A673 (cell line): ENCODE measurements at places on chromosomes 7 and 10. TPM values are rescaled to one million over a fixed set of nuclear protein-coding genes. Genes with fewer than 3 reads are reported as not detected.

Gene POT1
- total RNA-seq, result 22.7 and 24.7 TPM in 2 replicates

Gene DPYSL4
- 13.1 and 18.2 TPM in 2 replicates for total RNA-seq

Gene NHLRC2
- total RNA-seq, result 49.7 and 61.9 TPM in 2 replicates

GRCh38 chr7:39384386-39384785 lies 181.8 kb upstream of the YAE1 start:
- DNase-seq, result no peak
- no peaks in the 10 kb centered on the region for H3K4me1 ChIP-seq
- H3K27ac ChIP-seq, result no peak overlapping the region
- H3K27me3 ChIP-seq, result peaks cover 24% of the 10 kb centered on the region

DNA sequence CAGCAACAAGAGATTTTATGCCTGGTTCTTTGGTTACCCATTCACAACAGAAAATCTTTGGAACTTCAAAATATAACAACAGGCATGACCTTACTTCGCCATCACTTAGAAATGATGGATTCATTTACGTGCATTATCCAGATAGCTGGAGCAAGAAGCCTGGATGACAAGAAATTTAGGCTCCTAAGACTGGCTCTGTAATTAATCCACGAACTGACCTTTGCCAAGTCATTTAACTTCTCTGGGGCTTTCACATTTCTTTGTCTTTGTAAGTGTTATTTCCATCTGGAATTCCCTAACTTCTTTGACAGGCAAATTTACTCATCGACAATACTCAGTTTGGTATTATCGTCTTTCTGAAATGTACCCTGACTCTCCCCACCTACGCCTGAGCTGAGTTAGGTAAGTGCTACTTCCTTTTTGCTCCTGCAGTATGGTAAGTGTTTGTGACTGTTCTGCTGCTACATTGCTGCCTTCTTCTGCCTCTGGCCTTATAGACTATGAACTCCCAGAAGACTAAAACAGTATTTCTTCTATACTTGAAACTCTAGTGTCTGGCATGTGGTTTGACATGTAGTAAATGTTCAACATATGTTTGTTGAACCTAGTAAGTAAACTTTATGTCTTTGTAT lies 5.5 kb upstream of the MDFIC start:
- no peaks in the 10 kb centered on the region for H3K27me3 ChIP-seq
- H3K4me1 ChIP-seq, result no peaks in the 10 kb centered on the region
- DNase-seq, result no peak
- H3K27ac ChIP-seq, result no peak overlapping the region
- no peaks in the 10 kb centered on the region for H3K36me3 ChIP-seq
- H3K4me3 ChIP-seq, result no peak overlapping the region

- H3K4me1 ChIP-seq, result no peaks in the 10 kb centered on the region
- no peaks in the 10 kb centered on the region for H3K36me3 ChIP-seq
- H3K27me3 ChIP-seq, result peaks cover 14% of the 10 kb centered on the region
- no peak overlapping the region for H3K27ac ChIP-seq
These were observed 166.4 kb downstream of the DNAJB6 start for GRCh38 chr7:157503229-157503628.

DNA sequence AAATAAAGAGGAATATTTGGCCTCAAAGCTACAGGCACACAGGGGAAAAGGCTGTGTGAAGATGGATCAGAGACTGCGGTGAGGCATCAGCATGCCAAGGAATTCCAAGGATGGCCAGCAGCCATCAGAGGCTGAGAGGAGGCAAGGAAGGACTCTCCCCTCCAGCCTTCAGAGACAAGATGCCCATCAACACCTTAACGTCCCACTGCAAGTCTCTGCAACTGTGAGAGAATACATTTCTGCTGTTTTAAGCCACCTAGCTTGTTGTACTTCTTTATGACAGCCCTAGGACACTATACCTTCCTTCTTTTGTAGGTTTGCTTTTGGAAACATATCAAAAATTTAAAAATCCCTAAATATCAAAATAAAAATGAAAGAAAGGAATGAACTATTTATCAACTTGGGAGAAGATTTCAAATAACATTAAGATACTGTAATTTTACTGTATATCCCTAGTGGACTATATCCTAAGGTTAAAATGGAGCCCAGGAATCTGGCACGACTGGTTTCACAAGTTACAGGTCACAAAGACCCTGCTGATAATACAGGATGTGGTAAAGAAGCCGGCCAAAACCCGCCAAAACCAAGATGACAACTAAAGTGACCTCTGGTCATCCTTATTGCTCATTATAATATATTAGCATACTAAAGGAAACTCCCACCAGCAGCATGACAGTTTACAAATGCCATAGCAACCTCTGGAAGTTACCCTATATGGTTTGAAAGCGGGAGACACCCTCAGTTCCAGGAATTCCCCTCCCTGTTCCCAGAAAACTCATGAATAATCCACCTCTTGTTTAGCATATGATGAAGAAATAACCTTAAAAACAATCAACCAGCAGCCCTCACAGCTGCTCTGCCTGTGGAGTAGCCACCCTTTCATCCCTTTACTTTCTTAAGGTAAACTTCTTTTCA lies 185.2 kb downstream of the AVL9 start:
- peaks cover 7% of the 10 kb centered on the region for H3K4me1 ChIP-seq
- no peak for DNase-seq
- no peaks in the 10 kb centered on the region for H3K36me3 ChIP-seq
- no peak overlapping the region for H3K4me3 ChIP-seq
- H3K27ac ChIP-seq, result no peak overlapping the region

GRCh38 chr10:92356041-92356440 lies 65.1 kb downstream of the MARCHF5 start:
- no peaks in the 10 kb centered on the region for H3K4me1 ChIP-seq
- no peak overlapping the region for H3K27ac ChIP-seq
- no peaks in the 10 kb centered on the region for H3K27me3 ChIP-seq
- DNase-seq, result no peak
- H3K4me3 ChIP-seq, result no peak overlapping the region

GRCh38 chr7:103446049-103446520 lies at the start of gene SLC26A5:
TSS of gene SLC26A5 (minus strand) at chr7:103446207. CDS start at chr7:103421514, 24,693 bp downstream.
- no peak within 1 kb of the TSS for H3K4me3 ChIP-seq
- peaks cover 72% of the 10 kb centered on the region for H3K27me3 ChIP-seq
- DNase-seq, result no peak

- H3K36me3 ChIP-seq, result no peaks in the 10 kb centered on the region
- DNase-seq, result no peak
- no peaks in the 10 kb centered on the region for H3K27me3 ChIP-seq
- H3K4me1 ChIP-seq, result no peaks in the 10 kb centered on the region
- no peak overlapping the region for H3K27ac ChIP-seq
These were observed 101.8 kb downstream of the PTPRE start for GRCh38 chr10:128008521-128009250.

GRCh38 chr10:18822156-18822555 lies 162.9 kb downstream of the ARL5B start:
- peak; percentile 40 for DNase-seq
- H3K4me3 ChIP-seq, result no peak overlapping the region
- no peak overlapping the region for H3K27ac ChIP-seq
- H3K4me1 ChIP-seq, result no peaks in the 10 kb centered on the region
- H3K27me3 ChIP-seq, result no peaks in the 10 kb centered on the region

GRCh38 chr7:2796358-2797352 lies 47.5 kb downstream of the GNA12 start:
- H3K36me3 ChIP-seq, result peaks cover 22% of the 10 kb centered on the region
- H3K4me3 ChIP-seq, result no peak overlapping the region
- no peak overlapping the region for H3K27ac ChIP-seq
- no peaks in the 10 kb centered on the region for H3K27me3 ChIP-seq
- no peak for DNase-seq

DNA sequence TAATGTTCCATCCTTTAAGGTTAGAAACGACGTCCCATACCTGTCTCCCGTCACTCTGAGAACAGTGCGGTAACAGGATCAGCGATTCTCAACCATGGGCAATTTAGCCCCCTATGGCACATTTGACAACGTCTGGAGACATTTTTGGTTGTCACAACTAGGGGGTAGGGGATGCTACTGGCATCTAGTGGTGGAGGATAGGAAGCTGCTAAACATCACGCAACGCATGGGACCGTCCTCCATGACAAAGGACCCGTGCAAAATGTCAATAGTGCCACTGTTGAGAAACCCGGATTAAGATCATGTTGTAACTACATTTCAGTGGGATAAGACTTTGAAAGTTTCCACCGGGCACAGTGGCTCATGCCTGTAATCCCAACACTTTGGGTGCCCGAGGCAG lies 5.0 kb upstream of the PAXIP1 start:
- H3K36me3 ChIP-seq, result peaks cover 6% of the 10 kb centered on the region
- no peak overlapping the region for H3K27ac ChIP-seq
- DNase-seq, result peak; percentile 82
- H3K27me3 ChIP-seq, result no peaks in the 10 kb centered on the region
- H3K4me3 ChIP-seq, result no peak overlapping the region

GRCh38 chr10:30493609-30494530 lies 59.9 kb downstream of the MAP3K8 start:
- no peaks in the 10 kb centered on the region for H3K27me3 ChIP-seq
- no peaks in the 10 kb centered on the region for H3K36me3 ChIP-seq
- no peak overlapping the region for H3K4me3 ChIP-seq
- no peaks in the 10 kb centered on the region for H3K4me1 ChIP-seq
- no peak for DNase-seq

DNA sequence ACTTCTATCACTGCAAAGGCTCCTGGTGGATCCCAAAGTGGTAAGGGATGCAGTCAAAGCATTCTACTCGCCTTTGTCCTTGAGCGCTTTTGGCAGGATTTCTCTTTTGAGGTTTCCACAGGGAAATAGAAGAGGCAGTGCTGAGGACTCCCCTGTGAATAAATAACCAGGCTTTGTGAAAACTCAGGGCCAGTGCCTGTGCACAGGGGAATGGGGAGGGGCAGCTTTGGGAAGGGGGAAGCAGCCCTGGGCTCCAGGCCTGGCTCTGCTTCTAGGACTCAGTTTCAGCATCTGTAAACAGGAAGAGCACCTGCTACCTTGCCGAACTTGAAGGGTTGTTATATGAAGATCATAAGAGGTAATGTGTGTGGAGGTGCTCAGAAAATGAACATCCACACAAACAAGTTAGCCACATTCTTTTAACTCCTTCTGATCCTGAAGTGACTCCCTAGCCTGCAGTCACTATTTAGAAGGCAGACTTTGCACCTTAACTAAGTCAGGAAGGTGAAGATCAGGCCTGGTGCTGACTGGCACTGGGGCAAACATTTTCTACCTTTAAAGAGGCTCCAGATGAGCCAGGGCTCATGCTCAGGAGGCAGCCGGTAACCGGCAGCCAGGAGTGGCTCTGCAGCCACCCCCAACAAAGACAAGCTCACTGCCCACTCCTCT lies 22.5 kb upstream of the MMP21 start:
- H3K4me1 ChIP-seq, result no peaks in the 10 kb centered on the region
- H3K4me3 ChIP-seq, result no peak overlapping the region
- no peak overlapping the region for H3K27ac ChIP-seq
- peaks cover 14% of the 10 kb centered on the region for H3K36me3 ChIP-seq

GRCh38 chr7:99380032-99380822 lies 5.7 kb downstream of the ARPC1B start:
- DNase-seq, result peak; percentile 57
- no peak overlapping the region for H3K4me3 ChIP-seq
- peaks cover 23% of the 10 kb centered on the region for H3K4me1 ChIP-seq
- H3K36me3 ChIP-seq, result no peaks in the 10 kb centered on the region

- H3K4me1 ChIP-seq, result no peaks in the 10 kb centered on the region
- no peaks in the 10 kb centered on the region for H3K36me3 ChIP-seq
- peaks cover 23% of the 10 kb centered on the region for H3K27me3 ChIP-seq
- H3K4me3 ChIP-seq, result no peak overlapping the region
These were observed 34.4 kb downstream of the CCDC71L start for GRCh38 chr7:106626376-106627164.

DNA sequence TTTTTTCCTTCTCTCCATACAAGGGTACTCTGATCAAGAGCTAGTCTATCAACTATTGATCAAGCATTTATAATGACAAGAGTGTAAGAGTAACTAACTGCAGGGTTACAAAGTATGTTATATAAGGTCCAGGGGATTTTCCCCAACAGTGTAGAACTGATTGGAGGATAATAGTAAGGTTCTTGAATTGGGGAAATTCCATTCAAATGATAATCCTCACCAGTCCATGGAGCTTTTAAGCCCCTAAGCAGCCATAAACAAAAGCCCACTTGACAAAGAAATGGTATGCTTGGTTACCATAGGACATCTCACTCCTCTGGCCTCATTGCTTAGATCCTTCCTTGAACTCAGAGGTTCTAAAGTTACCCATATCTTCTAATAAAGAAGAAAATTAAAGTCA lies 8.2 kb downstream of the YME1L1 start:
- H3K27ac ChIP-seq, result no peak overlapping the region
- no peak overlapping the region for H3K4me3 ChIP-seq
- no peaks in the 10 kb centered on the region for H3K27me3 ChIP-seq
- H3K36me3 ChIP-seq, result peaks cover 73% of the 10 kb centered on the region

DNA sequence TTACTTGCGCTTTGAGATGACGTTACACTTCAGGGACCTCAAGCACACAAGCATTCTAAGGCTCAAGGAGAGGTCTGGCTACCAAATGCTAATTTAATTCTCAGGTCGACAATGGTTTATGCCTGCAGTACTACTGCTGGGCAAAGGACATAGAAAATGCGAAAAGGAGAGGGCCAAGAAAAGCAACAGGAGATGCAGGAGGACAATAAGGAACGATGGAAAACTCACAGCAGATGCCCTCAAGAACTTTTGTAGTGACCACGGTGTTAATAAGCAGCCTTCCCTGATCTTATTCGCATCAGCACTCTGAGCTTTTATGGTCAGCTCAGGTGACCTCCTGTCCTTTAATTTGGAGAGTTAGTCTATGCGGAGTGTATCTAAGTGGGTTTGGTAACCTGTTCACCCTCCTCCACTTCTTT lies 146.3 kb downstream of the GPR85 start:
- H3K27me3 ChIP-seq, result peaks cover 8% of the 10 kb centered on the region
- no peak for DNase-seq
- peaks cover 6% of the 10 kb centered on the region for H3K4me1 ChIP-seq
- peak overlapping the region; percentile 36 for H3K27ac ChIP-seq
- H3K36me3 ChIP-seq, result no peaks in the 10 kb centered on the region
- H3K4me3 ChIP-seq, result peak overlapping the region; percentile 70

GRCh38 chr7:157280216-157280841 lies 56.5 kb upstream of the DNAJB6 start:
- H3K4me1 ChIP-seq, result peaks cover 9% of the 10 kb centered on the region
- H3K27me3 ChIP-seq, result no peaks in the 10 kb centered on the region
- no peak overlapping the region for H3K27ac ChIP-seq
- no peak for DNase-seq
